ENCODE measurements at places on chromosomes 2 and 18.

- no peak for DNase-seq
These were observed 584.8 kb downstream of the TSN start for GRCh38 chr2:122340246-122340645.

DNA sequence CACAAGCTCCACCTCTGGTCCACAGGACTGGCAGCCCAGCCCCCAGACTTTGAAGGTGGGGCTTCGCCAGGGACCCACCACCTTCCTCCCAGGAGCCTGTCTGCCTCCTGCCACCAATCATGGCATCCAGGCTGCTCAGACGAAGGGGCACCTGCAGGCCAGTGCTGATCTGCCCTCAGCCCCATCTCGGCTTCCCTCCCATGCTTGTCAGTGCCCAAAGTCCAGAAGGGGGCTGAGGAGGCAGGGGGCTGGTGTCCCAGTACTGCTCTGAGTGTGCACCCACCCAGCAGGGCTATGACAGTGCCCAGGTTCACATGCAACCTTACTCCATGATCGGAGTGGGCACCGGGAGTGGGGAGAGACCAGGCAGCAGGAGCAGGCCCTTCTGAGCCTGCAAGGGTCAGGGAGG is 25.3 kb upstream of the RUFY4 start:
- no peak for DNase-seq

GRCh38 chr18:13598591-13598990 is 127.8 kb downstream of the FAM210A start:
- DNase-seq, result no peak

DNA sequence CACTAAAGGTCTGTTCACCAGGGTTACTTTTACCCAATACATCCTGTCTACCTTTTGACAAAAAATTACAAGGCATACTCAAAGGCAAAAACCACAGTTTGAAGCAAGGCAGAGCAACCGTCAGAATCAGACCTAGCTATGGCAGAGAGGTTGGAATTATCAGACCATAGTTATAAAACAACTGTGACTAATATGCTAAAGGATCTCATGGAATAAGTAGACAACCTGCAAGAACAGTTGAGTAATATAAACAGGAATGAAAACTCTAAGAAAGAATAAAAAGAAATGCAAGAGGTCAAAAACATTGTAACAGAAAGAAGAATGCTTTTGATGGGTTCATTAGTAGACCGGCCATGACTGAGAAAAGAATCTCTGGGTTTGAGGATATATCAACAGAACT is 318.8 kb upstream of the KCNH7 start:
- DNase-seq, result no peak

DNA sequence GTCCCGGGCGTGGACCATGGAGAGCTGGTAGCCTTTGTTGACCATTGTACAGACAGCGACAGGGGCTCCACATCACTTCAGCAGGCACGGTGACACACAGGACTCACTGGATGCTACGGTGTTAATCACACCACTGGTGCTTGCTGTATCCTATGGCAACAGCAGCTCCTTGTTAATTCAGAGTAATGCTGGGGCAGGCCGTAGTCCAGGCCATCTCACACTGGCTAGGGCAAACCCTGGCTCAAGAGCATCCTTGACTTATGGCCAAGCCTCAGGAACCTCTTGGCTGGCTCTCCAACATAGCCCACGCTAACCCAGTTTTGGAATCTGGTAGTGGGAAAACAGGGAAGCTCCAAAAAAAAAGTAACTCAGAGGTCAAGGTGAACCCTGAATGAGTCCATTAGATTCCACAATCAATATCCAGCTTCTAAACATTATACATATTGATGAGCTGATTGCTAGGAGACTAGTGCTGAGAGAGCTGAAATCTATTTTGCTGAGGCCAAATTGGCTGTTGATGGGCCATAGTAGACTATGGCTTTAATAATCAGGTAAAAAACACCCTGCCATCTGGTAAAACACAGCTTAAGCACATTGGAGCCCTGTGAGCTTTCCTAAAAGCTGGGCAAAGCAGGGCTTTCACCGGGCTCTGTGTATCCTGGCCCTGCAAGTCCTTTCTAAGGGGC is 253.6 kb downstream of the PRKCE start:
- no peak for DNase-seq

- DNase-seq, result no peak
These were observed 81.3 kb downstream of the MOGAT1 start for GRCh38 chr2:222752746-222753145.
